ENCODE measurements at places on chromosomes 6 and 20. TPM values are rescaled to one million over a fixed set of nuclear protein-coding genes. Genes with fewer than 3 reads are reported as not detected.
A peak's percentile ranks its signal among the peaks of the same experiment; 100 is the strongest.

DNA sequence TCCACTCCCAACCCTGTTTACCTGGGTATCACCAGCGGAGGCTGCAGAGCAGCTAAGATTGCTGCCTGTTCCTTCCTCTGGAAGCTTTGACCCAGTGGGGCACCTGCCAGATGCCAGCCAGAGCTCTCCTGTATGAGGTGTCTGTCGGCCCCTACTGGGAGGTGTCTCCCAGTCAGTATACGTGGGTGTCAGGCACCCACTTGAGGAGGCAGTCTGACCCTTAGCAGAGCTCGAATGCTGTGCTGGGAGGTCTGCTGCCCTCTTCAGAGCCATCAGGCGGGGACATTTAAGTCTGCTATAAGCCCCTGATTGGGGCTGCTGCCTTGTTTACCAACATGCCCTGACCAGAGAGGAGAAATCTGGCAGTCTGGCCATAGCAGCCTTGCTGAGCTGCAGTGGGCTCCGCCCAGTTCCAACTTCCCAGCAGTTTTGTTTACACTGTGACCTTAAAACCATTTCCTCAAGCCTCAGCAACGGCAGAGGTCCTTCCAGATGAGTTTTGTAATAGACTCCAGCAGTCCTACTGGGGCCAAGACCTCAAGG, 2.8 kb downstream of the RAET1E start:
- DNase-seq, result peak; percentile 75
- H3K36me3 ChIP-seq, result no peaks in the 10 kb centered on the region
- peaks cover 32% of the 10 kb centered on the region for H3K4me1 ChIP-seq
- peak overlapping the region; percentile 70 for H3K27ac ChIP-seq
- no peak overlapping the region for H3K4me3 ChIP-seq

- DNase-seq, result no peak
- H3K27ac ChIP-seq, result no peak overlapping the region
- H3K36me3 ChIP-seq, result no peaks in the 10 kb centered on the region
- H3K4me3 ChIP-seq, result no peak overlapping the region
- no peaks in the 10 kb centered on the region for H3K4me1 ChIP-seq
Observed at GRCh38 chr6:49782293-49782692, 4.8 kb downstream of the PGK2 start.

The SLA2 gene
- 0.48 TPM for total RNA-seq

The FAM184A gene
- total RNA-seq, result 13.1 TPM

The CD40 gene
- 11.6 TPM for total RNA-seq

DNA sequence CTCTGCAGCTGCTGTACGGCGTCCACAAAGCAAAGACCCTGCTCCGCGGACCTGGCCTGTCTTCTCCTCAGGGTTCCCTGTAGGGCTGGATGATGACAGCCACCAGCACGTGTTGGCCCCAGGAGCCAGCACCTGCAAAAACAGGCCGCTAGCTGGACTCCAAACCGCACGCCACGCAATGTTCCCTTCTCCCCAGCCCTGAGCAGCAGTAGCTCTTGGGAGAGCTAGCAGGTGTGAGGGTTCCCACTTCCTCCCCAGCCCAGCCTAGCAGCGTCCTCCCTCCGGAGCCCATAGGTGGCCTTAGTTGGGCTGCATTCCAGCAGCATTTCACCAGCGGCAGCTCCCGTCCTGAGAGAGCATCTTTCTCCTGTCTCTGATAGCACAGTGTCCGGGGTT, 42.3 kb downstream of the DACT2 start:
- H3K27ac ChIP-seq, result no peak overlapping the region
- DNase-seq, result no peak
- H3K4me3 ChIP-seq, result no peak overlapping the region
- no peaks in the 10 kb centered on the region for H3K27me3 ChIP-seq

- H3K27me3 ChIP-seq, result no peaks in the 10 kb centered on the region
- no peak overlapping the region for H3K4me3 ChIP-seq
- no peak for DNase-seq
- H3K27ac ChIP-seq, result no peak overlapping the region
- H3K4me1 ChIP-seq, result no peaks in the 10 kb centered on the region
Observed at GRCh38 chr20:12049125-12049524, 131.4 kb downstream of the BTBD3 start.

GRCh38 chr6:135481783-135482369, 15.7 kb downstream of the AHI1 start:
- DNase-seq, result no peak
- no peak overlapping the region for H3K4me3 ChIP-seq
- H3K27ac ChIP-seq, result no peak overlapping the region
- H3K27me3 ChIP-seq, result no peaks in the 10 kb centered on the region
- no peaks in the 10 kb centered on the region for H3K4me1 ChIP-seq
- H3K36me3 ChIP-seq, result peaks cover 53% of the 10 kb centered on the region

GRCh38 chr6:124073820-124074587, 270.3 kb downstream of the NKAIN2 start:
- no peak for DNase-seq
- no peaks in the 10 kb centered on the region for H3K4me1 ChIP-seq
- H3K27ac ChIP-seq, result no peak overlapping the region
- no peaks in the 10 kb centered on the region for H3K36me3 ChIP-seq
- H3K4me3 ChIP-seq, result no peak overlapping the region

GRCh38 chr6:105220186-105220585, 40.4 kb upstream of the POPDC3 start:
- no peaks in the 10 kb centered on the region for H3K36me3 ChIP-seq
- H3K27ac ChIP-seq, result no peak overlapping the region
- H3K27me3 ChIP-seq, result no peaks in the 10 kb centered on the region
- no peak for DNase-seq
- no peak overlapping the region for H3K4me3 ChIP-seq

GRCh38 chr6:125550892-125551291, 198.5 kb upstream of the HEY2 start:
- H3K27ac ChIP-seq, result no peak overlapping the region
- no peak overlapping the region for H3K4me3 ChIP-seq
- no peaks in the 10 kb centered on the region for H3K4me1 ChIP-seq
- H3K27me3 ChIP-seq, result peaks cover 13% of the 10 kb centered on the region

GRCh38 chr20:5349448-5349847, 32.7 kb upstream of the PROKR2 start:
- DNase-seq, result no peak
- no peak overlapping the region for H3K4me3 ChIP-seq
- no peak overlapping the region for H3K27ac ChIP-seq
- no peaks in the 10 kb centered on the region for H3K36me3 ChIP-seq
- no peaks in the 10 kb centered on the region for H3K27me3 ChIP-seq
- H3K4me1 ChIP-seq, result no peaks in the 10 kb centered on the region

DNA sequence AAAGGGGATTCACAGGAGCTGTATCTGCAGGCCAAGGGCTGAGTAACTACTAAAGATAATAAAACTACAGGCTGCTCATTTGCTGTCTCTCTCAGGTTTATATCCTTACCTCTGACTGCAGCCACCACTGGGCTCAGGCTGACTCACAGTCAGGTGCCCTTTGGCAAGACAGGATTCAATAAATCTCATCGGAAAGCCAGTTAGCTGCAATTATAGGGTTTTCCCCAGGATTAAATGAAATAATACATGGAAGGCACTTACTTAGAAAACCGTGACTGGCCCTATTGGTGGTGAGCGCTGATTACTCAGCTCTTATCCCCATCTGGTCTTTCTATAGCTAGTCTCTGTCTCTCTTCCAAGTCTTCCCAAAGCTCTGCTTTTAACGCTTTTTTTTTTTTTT, 26.4 kb downstream of the RMND1 start:
- H3K4me3 ChIP-seq, result no peak overlapping the region
- peaks cover 26% of the 10 kb centered on the region for H3K36me3 ChIP-seq
- H3K27ac ChIP-seq, result no peak overlapping the region
- DNase-seq, result peak; percentile 15
- H3K4me1 ChIP-seq, result no peaks in the 10 kb centered on the region

GRCh38 chr6:86961455-86962200, 24.3 kb downstream of the HTR1E start:
- H3K4me1 ChIP-seq, result no peaks in the 10 kb centered on the region
- no peaks in the 10 kb centered on the region for H3K36me3 ChIP-seq

The HAO1 gene
- not detected for total RNA-seq

DNA sequence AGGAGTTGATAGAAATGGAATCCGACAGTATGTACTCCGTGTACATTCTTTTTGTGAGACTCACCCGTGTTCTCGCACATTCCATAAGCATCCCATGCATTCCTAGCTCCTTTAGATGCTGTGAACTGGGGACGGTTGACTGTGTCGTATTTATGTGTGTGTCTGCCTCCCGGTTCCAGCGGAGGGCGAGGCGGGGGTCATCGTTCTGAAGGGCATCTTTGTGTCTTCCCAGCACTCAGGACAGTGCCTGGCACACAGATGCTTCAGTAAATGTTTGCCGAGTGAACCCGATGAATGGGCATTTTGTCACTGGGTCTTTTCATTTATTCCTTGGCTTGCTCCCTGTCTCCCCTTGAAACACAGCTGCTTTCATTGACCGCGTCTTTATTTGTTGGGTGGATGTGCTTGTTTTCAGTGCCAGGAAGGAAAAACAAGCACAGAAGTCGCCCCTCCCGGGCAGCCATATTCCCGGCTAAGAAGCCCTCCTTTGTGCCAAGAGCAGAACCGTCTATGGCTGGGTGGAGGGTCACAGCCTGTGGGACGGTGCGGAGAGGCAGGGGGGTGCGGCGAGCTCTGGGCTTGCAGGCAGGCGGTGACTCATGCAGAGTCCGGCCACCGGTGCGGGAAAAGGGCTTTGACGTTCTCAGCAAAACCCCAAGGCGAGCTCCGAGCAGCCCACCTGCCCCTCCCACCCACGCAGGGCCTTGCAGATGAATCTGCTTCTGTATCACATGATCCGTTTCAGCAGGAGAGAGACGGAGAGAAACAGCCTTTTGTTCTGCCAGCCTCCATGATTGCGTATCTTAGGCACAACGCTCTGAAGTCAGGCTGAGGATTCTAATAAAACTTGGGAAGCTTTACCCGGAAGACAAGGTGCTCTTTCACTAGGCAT, 11.2 kb upstream of the PSMG4 start:
- H3K36me3 ChIP-seq, result no peaks in the 10 kb centered on the region
- no peaks in the 10 kb centered on the region for H3K4me1 ChIP-seq
- H3K27me3 ChIP-seq, result peaks cover 8% of the 10 kb centered on the region
- DNase-seq, result peak; percentile 64
- peak overlapping the region; percentile 40 for H3K4me3 ChIP-seq
- peak overlapping the region; percentile 57 for H3K27ac ChIP-seq

DNA sequence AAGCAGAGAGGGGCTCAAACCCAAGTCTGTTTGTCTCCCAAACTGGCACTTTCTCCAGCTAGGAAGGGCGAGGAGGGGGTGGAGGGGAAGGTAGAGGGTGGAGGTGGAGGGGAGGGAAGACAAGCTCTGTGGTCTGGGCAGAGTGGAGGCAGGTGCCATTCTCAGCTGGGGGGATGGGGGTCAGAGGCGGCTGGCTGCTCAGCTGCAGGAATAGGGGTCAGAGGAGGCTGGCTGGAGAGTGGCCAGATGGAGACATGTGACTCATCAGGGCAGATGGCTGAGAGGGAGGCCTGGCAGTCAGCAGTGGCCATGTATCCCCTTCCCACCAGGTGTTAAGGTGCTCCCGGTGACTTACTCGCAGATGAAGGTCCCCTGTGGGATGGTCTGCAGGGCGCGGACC, 3.5 kb upstream of the SLC44A4 start:
- no peak for DNase-seq
- H3K4me1 ChIP-seq, result peaks cover 12% of the 10 kb centered on the region
- peaks cover under 1% of the 10 kb centered on the region for H3K36me3 ChIP-seq
- no peak overlapping the region for H3K4me3 ChIP-seq
- no peaks in the 10 kb centered on the region for H3K27me3 ChIP-seq

DNA sequence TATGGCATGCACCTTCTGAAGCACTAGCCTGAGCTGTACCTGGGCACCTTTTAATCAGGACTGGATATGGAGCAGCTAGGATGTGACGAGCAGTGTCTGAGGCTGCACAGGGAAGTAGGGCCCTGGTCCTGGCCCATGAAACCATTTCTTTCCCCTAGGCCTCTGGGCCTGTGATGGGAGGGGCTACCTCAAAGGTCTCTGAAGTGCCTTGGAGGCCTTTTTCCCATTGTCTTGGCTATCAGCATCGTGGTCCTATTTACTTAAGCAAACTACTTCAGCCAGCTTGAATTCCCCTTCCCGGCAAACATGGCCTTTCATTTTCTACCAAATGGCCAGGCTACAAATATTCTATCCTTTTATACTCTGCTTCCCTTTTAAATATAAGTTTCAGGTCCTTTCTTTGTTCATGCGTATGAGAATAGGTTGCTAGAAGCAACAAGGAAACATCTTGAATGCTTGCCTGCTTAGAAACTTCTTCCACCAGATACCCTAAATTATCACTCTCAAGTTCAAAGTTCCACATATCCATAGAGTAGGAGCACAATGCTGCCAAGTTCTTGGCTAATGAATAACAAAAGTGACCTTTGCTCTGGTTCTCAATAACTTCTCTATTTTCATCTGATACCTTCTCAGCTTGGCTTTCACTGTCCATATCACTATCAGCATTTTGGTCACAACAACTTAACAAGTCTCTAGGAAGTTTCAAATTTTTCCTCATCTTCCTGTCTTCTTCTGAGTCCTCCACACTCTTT, 673.1 kb downstream of the HTR1B start:
- peaks cover 16% of the 10 kb centered on the region for H3K4me1 ChIP-seq
- no peaks in the 10 kb centered on the region for H3K36me3 ChIP-seq
- DNase-seq, result no peak
- peak overlapping the region; percentile 72 for H3K27ac ChIP-seq

The KPNA5 gene
- total RNA-seq, result 2.2 TPM

- H3K27ac ChIP-seq, result no peak overlapping the region
- no peak for DNase-seq
- H3K4me3 ChIP-seq, result no peak overlapping the region
- no peaks in the 10 kb centered on the region for H3K27me3 ChIP-seq
- no peaks in the 10 kb centered on the region for H3K4me1 ChIP-seq
- H3K36me3 ChIP-seq, result no peaks in the 10 kb centered on the region
Observed at GRCh38 chr20:40519918-40520317, 169.1 kb downstream of the MAFB start.

GRCh38 chr6:17267566-17267965, 13.6 kb upstream of the RBM24 start:
- no peaks in the 10 kb centered on the region for H3K36me3 ChIP-seq
- H3K27ac ChIP-seq, result no peak overlapping the region
- H3K27me3 ChIP-seq, result no peaks in the 10 kb centered on the region
- no peak for DNase-seq

The PAK5 gene
- total RNA-seq, result not detected

- peaks cover 7% of the 10 kb centered on the region for H3K27me3 ChIP-seq
- no peak overlapping the region for H3K4me3 ChIP-seq
- DNase-seq, result peak; percentile 77
- H3K4me1 ChIP-seq, result no peaks in the 10 kb centered on the region
- no peaks in the 10 kb centered on the region for H3K36me3 ChIP-seq
Observed at GRCh38 chr20:54649511-54649962, 174.1 kb downstream of the DOK5 start.

All from transverse colon (tissue), 4 donors.